Left lung (tissue), 14 donors: ENCODE measurements at places on chromosomes 16 and 17.
A peak's percentile ranks its signal among the peaks of the same experiment; 100 is the strongest.

DNA sequence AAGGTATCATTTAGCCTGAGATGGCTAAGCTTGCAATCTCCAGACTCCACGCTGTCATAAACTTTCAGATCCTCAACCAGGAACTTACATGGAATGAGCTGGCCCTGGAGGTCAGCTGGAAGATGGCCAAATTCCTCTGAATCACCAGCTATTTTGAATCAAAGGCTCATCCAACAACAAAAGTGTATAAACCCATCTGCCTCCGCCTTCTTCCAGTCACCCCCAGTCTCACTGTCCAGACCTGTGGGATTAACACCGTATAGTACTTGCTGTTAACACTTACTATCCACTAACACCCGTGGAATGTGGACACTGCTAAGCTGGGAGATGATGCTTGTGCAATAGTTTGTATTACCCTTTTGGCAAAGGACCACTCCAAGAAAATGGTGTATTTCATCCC lies 1.9 kb upstream of the LCMT1 start:
- DNase-seq: no peak

GRCh38 chr17:8477171-8477570 lies 41.5 kb downstream of the NDEL1 start:
- no peak for DNase-seq

GRCh38 chr17:20944014-20944865 lies 98.6 kb downstream of the USP22 start:
- DNase-seq: peak; percentile 50

DNA sequence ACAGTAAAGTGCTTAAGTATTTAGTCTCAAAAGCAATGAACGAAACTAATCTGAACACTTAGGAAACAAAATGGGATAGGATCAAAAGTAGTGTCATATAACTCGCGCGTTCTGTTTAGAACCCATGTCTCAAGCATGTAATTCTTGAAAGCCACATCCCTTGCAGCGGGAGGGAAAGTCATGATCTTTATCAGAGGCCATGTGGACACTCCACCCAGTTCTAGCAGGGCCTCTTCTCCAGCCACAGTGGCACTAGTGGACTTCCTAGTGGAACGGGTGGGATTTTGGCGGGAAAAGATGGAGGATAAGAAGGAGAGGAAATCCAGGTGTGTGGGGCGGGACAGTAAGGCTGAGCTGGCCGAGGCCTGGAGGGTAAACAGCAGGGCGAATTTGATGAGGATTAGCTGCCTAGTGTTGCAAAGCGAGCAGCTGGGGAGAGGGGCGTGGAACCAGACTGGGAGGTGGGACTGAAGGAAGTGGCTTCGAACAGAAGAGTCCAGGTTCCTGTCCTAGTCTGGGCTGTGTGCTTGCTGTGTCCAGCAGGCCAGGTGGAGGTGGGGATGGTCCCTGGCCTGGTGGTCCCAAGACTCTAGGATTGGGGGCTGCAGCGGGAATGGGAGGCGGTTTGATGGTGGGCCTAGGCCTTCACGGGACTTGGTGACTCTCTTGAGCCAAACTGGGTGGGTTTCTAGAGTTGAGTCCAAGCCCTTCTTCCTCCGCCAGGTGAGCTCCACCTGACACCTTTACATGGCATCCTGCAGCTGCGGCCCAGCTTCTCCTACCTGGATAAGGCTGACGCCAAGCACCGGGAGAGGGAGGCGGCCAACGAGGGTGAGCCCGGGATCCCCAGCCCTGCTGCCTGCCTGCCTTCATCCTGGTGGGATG lies 15.9 kb downstream of the POLR3E start:
- no peak for DNase-seq

DNA sequence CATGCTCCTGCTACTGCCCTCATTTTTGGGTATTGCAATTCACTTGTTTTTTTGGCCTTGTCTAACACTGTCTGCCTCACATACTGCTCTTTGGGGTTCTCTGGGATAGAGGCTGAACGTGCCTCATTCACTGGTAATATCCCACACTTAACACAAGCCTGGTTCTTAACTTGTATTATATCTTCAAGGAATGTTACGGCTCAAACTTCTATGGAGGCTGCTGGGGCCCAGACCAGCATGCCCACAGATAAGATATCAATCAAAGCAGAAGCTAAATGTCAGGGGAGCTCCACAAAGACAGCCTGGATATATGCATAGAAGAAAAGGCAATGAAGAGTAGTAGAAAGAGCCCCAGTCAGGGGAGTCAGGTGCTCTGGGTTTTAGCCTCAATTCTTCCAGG lies 103.5 kb downstream of the WSCD1 start:
- no peak for DNase-seq

GRCh38 chr17:67375716-67376115 lies 1.4 kb upstream of the PITPNC1 start:
- no peak for DNase-seq
